ENCODE measurements at places on chromosomes 4 and X. TPM values are rescaled to one million over a fixed set of nuclear protein-coding genes. Genes with fewer than 3 reads are reported as not detected.

SYNPO2 gene
- total RNA-seq = 116 TPM

DNA sequence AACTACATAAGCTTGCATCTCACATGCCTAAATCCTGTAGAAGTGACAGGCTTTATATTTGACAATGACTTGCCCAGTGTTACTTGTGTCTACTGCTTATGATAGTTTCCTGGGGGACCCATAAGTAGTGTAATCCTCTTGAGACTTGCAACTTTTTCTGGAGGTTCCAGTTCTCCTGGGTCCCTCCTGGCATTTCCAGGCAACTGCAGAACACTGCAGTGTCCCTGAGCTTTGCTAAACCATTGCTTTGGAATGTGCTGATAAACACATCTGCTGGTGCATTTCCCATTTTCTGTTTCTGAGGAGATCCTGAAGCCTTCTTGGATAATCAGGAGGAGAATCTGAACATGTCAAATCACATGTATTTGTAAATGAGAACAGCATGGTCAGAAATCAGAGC, 82.0 kb downstream of the ANOS1 start:
- no peaks in the 10 kb centered on the region for H3K36me3 ChIP-seq
- no peaks in the 10 kb centered on the region for H3K4me1 ChIP-seq
- no peak overlapping the region for H3K27ac ChIP-seq
- no peak overlapping the region for H3K4me3 ChIP-seq

DNA sequence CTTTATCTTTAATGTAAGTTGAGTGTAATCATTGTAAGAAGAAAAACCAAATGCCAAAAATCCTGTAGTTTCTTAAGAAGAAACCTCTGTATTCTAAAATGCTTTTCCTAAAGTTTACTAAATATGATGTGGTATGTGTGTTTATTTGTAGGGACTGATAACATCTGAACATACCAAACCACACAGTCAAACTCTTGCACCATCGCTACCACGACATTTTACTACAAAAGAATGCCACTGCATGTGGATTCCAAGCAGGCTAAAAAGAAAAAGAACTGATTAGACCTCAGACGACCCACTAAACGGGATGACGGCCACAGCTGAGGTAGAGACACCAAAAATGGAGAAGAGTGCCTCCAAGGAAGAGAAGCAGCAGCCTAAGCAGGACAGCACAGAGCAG, 46.1 kb downstream of the LAS1L start:
- H3K4me1 ChIP-seq = no peaks in the 10 kb centered on the region
- no peaks in the 10 kb centered on the region for H3K27me3 ChIP-seq
- no peak for DNase-seq
- H3K36me3 ChIP-seq = no peaks in the 10 kb centered on the region
- no peak overlapping the region for H3K4me3 ChIP-seq
- H3K27ac ChIP-seq = no peak overlapping the region

DNA sequence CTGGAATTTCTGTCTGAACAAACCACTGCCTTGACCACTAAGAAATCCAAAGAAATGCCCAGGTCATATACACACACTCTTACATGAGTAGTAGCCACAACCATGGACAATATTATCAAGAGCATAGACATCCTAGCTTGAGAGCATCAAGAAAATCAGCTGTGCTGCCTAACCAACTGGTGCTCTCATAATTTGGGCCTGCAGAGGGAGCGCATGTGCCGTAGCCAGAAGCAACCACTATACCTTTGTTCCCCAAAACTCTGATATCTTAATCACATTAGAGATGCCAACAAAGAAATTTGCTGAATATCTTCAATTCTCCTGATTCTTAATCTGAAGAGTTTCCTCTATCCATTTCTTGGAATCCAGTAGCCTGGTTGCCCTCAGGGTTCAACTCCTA, 163.6 kb downstream of the ZNF674 start:
- H3K4me1 ChIP-seq = no peaks in the 10 kb centered on the region
- no peak overlapping the region for H3K27ac ChIP-seq
- peak; percentile 12 for DNase-seq
- H3K27me3 ChIP-seq = no peaks in the 10 kb centered on the region
- H3K4me3 ChIP-seq = no peak overlapping the region

- peaks cover under 1% of the 10 kb centered on the region for H3K4me1 ChIP-seq
- no peak overlapping the region for H3K4me3 ChIP-seq
- DNase-seq = no peak
- no peak overlapping the region for H3K27ac ChIP-seq
These were observed 7.0 kb downstream of the AMMECR1 start for GRCh38 chrX:110310896-110311295.

DNA sequence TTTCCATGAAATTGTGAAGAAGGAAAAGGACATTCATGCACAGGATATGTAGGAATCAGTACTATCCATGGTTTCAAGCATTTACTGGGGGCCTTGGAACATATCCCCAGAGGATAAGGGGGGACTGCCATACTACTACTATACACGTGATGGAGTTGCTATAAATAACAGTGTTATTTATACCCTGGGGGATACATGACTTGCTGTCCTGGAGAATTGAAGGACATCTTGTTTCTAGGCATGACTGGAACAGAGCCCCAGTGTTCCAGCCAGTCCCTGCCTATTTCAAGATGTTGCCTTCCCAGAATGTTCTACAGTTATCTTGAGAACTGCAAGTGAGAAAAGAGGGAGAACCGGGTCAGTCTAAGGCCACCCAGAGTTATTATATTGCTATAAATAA, 39.6 kb upstream of the ZNF81 start:
- H3K36me3 ChIP-seq = no peaks in the 10 kb centered on the region
- DNase-seq = no peak
- H3K4me1 ChIP-seq = no peaks in the 10 kb centered on the region
- no peaks in the 10 kb centered on the region for H3K27me3 ChIP-seq
- H3K27ac ChIP-seq = no peak overlapping the region
- no peak overlapping the region for H3K4me3 ChIP-seq

AFM gene
- total RNA-seq = not detected

SH3RF1 gene
- total RNA-seq = 53.5 TPM

NR0B1 gene
- total RNA-seq = not detected

- no peaks in the 10 kb centered on the region for H3K27me3 ChIP-seq
- no peak overlapping the region for H3K27ac ChIP-seq
- no peak for DNase-seq
These were observed 53.7 kb upstream of the FAAH2 start for GRCh38 chrX:57232658-57233360.

FRMPD4 gene
- total RNA-seq = not detected

DNA sequence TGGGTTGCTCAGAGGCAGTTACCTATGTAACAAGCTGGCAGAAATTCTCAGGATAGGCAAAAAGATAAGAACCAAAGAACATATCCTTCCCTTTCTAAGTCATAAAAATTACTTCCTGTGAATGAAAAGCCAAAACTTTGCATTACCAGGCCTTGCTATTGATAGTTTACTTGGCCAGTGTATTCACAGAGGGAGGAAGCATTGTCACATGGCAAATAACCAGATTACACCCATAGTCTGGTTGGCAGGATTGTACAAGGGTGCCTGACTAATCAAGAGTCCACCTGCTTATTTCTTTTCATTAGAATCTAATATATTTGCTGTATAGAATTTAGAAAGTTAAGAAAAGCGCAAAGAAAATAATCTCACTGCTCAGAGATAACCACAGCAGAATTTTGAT, 14.1 kb downstream of the XIAP start:
- no peak for DNase-seq
- H3K36me3 ChIP-seq = no peaks in the 10 kb centered on the region
- H3K27me3 ChIP-seq = no peaks in the 10 kb centered on the region
- no peak overlapping the region for H3K27ac ChIP-seq

GRCh38 chr4:185119927-185120630, 23.0 kb upstream of the SLC25A4 start:
- H3K36me3 ChIP-seq = no peaks in the 10 kb centered on the region
- H3K4me3 ChIP-seq = no peak overlapping the region
- H3K4me1 ChIP-seq = no peaks in the 10 kb centered on the region
- peaks cover 11% of the 10 kb centered on the region for H3K27me3 ChIP-seq
- no peak overlapping the region for H3K27ac ChIP-seq

PPAT gene
- total RNA-seq = 12.1 TPM

H2BW2 gene
- total RNA-seq = not detected

Measured in transverse colon (tissue), 4 donors.